Suppressor macrophage treated with lipopolysaccharide for 1 hour (primary cell): ENCODE measurements at places on chromosomes 7 and 10.

GRCh38 chr10:123549761-123550454, 116.2 kb upstream of the GPR26 start:
- DNase-seq: no peak

- DNase-seq: no peak
Measured at GRCh38 chr7:132743974-132744373, 167.7 kb upstream of the PLXNA4 start.

DNA sequence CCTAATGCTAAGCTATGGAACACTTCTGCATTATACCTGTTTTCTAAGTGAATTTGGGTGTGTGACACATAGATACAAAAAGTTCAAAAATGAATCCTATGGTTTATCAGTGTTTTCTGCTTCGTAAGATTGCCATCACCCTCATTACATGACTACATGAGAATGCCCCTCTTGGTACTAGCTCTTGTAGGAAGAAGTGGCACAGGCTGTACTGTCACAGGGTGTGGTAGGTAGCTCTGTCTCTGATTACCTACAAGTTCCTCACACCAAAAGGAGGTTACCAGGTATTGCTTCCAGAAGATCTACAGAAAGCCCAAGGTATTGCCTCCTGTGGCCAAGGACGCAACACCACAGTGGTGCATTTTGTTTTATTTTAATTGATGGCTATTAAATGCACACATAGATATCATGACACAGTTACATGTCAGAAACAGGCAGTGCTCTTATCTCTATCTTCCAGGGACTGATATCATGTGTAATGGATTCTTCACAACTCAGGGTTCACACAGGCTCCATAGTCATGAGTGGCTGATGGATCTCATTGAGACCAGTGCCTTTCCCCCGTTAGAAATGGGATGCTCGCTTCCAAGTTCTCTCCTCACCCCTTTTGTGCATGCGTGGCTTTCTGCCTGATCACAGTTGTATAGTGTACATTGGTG, 6.6 kb downstream of the OPTN start:
- no peak for DNase-seq

DNA sequence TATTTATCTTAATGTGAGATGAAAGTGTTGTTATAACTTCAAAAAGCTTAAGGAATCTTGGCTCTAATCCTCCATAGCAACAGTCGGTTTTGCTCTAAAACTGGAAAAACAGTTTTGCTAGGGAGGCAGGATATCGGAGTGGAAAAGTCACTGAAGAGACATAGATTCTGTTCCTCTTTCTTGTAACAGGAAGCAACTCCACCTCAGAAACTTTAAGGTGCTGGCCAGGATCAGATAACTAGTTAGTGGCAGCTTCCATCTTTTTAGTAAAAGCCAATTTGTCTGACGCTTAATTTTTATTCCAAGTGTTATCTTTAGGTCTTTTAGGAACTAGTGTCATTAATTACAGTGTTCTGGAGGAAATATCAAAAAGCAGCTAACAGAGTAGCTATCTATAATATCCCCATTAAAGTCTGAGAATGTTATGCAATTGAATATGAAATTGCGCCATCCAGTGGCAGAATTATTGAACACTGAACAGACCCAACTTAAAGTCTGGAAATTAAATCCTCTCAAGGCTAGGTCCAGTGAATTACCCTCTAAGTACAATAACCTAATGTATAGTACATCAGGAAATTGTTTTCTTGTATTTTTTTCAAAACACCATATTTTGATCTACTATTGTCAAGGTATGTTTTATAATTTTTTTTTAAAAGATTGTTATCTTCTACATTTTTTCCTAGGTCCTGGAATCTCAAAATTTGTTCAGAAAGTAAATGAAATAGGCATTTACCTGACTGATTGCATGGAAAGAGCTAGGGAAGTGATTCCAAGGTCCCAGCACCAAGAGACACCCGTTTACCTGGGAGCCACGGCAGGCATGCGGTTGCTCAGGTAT, 65.9 kb upstream of the CC2D2B start:
- peak; percentile 84 for DNase-seq

- no peak for DNase-seq
Measured at GRCh38 chr7:99860281-99861127, 16.3 kb downstream of the OR2AE1 start.

DNA sequence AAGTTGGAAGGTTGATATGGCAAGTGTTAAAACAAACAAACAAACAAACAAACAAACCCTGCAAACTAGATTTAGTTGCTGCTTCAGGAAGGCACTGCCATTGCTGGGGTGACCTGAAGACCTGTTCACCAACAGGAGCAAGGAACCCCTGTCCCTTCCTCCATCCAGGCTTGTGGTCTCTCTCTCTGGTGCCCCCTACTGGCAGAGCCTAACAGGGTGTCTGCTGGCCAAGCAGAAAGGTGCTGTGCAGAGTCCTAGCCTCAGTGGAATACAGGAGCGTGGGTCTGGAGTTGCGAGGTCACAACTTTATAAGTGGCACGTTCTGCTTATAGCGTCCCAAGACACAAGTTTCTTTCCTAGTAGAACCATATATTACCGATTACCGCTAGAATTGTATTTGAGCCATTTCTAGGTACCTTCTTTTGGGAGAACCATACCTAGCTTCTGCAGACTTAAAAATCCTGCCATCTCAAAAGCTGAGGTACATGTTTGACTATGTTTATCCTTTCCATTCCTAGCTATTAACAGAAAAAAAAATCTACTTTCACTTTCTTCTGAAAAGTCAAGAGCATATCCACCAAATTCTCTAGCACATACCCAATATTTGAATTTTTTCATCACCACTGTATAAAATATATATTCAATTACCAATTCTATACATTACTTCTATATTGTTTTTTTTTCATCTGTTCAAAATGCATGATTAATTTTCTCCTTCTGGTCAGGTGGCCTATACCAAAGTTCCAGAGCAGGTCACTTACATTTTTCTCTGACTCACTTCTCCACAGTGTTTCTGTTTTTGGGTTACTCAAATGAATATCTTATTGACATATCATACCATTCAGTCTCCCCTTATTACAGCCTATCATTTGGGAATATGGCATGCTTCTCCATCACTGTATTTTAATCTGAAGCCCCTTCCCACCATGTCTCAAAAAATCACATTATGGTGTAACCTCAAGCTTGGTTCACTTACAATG, 29.1 kb upstream of the CALD1 start:
- peak; percentile 72 for DNase-seq

DNA sequence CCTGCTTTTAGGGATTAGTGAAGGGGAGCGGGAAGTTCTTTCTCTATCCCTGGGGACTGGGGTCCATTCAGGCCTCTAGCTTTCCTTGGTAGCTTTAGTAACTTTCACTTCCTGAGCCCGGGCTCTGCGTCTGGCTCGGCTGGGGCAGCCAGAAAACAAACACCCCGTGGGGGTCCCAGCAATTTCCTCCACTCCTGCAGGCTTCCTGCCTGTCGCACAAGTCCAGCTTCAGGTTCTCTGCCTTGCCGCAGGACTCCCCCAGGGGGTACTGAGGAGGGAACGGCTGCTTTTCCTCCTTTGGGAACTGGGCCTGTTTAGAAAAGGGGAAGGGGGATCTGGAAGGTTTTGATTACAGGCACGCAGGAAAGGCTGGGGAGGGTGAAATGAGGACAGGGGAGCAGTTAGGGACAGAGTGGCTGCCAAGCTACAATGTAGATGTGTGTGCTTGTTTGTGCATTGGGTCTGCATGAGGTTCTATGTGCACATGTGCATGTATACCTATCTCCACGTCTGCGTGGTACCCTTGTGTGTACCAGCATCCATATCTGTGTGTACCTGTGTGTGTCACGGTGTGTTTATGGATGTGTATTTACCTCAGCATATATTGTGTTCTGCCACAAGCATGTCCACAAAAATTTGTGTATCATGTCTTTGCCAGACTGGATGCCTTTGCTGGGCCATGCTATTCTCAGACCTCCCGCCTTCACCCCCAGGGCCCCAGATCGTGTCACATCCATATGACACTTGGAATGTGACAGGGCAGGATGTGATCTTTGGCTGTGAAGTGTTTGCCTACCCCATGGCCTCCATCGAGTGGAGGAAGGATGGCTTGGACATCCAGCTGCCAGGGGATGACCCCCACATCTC, 2.0 kb downstream of the KAZALD1 start:
- DNase-seq: no peak

- no peak for DNase-seq
Measured at GRCh38 chr7:229184-229964, 37.0 kb downstream of the FAM20C start.

DNA sequence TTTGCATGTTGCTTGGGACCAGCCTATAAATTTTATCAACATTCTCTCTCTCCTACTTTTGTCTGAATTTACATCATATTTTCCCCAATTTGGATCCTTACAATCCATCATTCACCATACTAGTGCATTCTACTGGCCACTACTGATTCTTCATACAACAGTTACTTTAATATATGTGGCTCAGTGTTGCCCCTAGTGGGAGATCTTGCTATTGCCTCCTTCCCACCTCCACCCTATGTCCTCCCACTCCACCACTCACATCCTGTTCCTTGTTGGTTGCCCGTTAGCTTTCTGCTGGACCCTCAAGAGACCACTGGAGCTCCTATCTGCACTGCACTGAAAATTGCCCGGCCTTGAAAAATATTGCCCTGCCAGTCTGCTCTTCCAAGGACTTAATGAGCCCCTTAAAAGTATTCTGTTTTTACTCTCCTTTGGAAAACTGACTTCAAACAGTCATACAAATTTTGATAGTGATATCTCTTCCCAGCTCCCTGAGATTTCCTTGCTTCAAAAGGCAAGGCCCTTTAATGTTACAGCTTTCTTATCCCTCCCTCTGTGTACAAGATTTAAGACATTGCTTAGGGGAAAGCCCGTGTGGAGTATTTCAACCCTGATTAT, 243.2 kb upstream of the TMEM229A start:
- no peak for DNase-seq

DNA sequence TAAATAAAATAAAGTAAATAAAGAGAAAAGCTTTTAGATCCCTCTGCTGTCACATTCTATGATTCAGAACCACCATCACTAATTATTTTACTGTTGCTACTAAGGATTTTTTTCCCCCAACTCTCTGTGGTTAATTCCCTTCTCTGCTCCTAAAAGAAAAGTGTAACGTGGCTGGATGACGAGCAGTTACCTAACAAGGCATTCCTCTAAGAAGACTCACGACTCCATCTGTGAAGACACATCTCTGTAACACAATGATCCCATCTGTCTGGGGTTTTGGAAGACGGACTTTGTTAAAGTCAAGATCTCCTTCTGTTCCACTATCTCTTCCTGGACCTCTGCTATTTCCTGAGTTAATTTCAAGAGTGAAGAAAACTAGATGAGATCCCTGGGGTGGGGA, 179.9 kb downstream of the SFMBT2 start:
- no peak for DNase-seq

DNA sequence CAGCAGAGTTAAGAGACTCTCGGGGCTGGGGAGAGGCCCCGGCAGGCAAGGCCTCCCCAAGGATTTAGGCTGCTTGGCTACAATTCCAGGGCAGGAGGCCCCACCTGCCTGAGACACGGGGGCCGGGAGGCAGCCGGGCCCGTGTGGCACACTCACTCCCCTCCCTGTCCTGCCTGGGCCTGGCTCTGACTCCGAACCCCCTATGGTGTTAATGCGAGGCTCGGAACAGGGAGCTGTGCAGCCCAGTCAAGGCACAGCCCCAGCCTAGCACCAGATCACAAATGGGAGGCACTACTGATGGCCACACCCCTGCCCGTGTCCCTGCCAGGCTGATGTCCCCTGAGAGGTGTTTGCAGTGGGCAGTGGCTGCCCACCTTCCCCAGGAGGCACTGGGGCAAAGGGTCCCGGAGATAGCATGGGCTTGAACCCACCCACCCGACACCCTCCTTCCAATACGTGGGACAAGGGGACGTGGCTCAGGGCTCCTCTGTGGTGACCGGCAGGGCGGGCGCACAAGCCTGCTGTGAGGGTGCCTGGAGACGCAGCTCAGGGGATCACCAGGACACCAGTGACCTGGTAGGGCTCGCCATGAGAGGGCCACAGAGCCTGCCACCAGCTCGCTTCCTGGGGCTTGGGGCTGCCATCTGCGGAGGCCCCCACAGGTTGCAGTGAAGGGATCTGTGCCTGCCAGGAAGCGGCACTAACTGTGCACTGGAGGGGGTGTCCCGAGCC, 37.0 kb downstream of the DPYSL4 start:
- DNase-seq: no peak

DNA sequence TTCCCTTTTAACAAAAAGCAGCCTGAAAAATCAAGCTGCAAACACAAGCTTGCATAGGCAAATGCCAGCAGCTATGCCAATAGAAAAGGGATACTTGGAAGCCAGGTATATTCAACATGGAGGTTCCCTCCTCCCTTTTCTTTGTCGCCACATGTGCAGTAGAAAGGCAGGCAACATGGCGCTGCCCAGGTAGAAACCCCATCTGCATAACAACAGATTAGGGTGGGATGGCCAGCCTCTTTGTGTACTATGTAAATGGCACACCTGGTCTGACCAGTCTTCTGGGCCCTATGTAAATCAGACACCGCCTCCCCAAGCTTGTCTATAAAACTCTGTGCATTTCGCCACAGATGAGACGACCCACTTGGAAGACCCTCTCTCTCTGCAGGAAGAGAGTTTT, 58.1 kb downstream of the CCDC3 start:
- DNase-seq: no peak

GRCh38 chr7:48087349-48087748, 1.7 kb upstream of the UPP1 start:
- DNase-seq: peak; percentile 97

DNA sequence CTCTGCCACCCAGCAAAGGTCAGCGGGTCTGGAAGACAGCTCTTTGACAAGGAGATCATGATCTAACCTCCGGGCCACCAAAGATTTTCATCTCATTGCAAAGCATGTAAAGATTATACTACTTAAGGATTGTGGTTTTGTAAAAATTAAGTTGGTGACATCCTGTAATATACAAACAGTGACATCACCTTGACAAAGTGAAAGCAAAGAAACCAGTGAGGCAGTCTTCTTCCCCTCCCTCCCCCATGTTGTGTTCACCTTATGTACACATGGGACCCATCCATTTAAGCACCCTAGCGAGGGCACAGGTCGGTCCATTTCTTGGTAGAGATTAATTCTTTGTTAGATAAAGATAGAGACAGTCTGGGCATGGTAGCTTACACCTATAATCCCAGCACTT, 3.9 kb downstream of the MDH2 start:
- DNase-seq: no peak

DNA sequence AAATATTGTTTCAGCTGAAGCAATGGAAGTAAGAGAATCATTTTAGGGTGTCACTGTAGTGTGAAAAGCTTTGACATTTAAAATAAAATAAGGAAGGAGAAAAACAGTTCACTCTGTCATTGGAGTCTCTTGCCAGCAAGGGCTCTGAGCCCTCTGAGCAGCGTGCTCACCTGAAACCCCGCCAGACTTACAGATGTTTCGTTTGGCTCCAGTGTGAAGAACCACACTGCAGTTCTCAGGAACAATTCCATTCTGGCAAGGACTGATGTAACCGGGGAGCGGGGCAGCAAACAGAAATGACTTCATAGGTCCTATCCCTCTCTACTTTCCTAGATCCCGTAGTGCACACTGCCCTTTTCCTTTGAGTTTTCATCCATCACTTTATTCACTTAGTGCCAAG, 164.3 kb downstream of the CELF2 start:
- no peak for DNase-seq

GRCh38 chr7:44845451-44845850, 2.4 kb downstream of the H2AZ2 start:
- peak; percentile 85 for DNase-seq
